Activated CD8-positive, alpha-beta T cell treated with anti-CD3 and anti-CD28 coated beads for 36 hours (primary cell): ENCODE measurements at places on chromosomes 13 and 19. TPM values are rescaled to one million over a fixed set of nuclear protein-coding genes. Genes with fewer than 3 reads are reported as not detected.

ZNF442 gene
- total RNA-seq, result 1.8 TPM

- H3K4me3 ChIP-seq, result no peak overlapping the region
- H3K27ac ChIP-seq, result no peak overlapping the region
- peaks cover 18% of the 10 kb centered on the region for H3K4me1 ChIP-seq
- H3K27me3 ChIP-seq, result peaks cover 6% of the 10 kb centered on the region
These were observed 128.6 kb downstream of the DLEU7 start for GRCh38 chr13:50714891-50715290.

- H3K4me3 ChIP-seq, result no peak overlapping the region
- peak overlapping the region; percentile 38 for H3K27ac ChIP-seq
- peaks cover 14% of the 10 kb centered on the region for H3K36me3 ChIP-seq
- peaks cover 40% of the 10 kb centered on the region for H3K4me1 ChIP-seq
- H3K27me3 ChIP-seq, result no peaks in the 10 kb centered on the region
- DNase-seq, result peak; percentile 52
These were observed 9.2 kb downstream of the NOSIP start for GRCh38 chr19:49570997-49571676.

NALCN gene
- total RNA-seq, result not detected

DNA sequence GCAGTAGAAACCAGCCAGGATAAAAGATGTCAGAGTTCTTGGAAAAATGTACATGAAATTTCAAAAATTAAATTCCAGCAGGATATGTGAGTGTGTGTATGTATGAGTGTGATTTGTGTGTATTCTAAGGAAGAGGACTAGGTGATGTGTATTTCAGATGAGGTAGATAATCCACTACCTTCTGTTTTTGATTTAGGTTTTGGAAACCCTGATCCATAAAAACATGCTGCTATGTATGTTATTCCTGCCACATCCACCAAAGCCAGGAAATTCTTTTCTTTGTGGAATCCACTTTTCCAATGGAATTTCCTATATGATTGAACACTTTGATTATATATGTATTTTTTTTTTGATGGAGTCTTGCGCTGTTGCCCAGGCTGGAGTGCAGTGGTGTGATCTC lies 276.9 kb downstream of the UQCRFS1 start:
- H3K36me3 ChIP-seq, result no peaks in the 10 kb centered on the region
- no peak overlapping the region for H3K4me3 ChIP-seq
- H3K27me3 ChIP-seq, result no peaks in the 10 kb centered on the region
- DNase-seq, result no peak
- no peaks in the 10 kb centered on the region for H3K4me1 ChIP-seq

ZNF44 gene
- total RNA-seq, result 7.1 TPM

DNA sequence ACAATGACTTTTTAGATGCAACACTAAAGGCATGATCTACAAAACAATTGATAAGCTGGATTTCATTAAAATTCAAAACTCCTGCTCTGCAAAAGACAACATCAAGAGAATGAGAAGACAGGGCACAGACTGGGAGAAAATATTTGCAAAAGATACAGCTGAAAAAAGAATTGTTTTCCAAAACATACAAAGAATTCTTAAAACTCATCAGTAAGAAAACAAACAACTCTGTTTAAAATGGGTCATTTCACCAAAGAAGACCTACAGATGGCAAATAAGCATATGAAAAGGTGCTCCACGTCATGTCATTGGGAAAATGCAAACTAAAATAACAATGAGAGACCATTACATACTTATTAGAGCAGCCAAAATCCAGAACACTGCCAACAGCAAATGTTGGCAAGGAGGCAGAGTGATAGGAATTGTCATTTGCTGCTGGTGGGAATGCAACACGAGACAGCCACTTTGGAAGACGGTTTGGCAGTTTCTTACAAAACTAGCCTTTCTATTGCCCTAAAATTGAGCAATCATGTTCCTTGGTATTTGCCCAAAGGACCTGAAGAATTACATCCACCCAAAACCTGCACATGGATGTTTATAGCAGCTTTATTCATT lies 39.2 kb downstream of the FLT1 start:
- H3K36me3 ChIP-seq, result peaks cover 1% of the 10 kb centered on the region
- no peaks in the 10 kb centered on the region for H3K27me3 ChIP-seq
- DNase-seq, result no peak
- no peak overlapping the region for H3K4me3 ChIP-seq
- H3K27ac ChIP-seq, result no peak overlapping the region

GRCh38 chr19:16367261-16367683 lies 42.6 kb downstream of the KLF2 start:
- H3K4me1 ChIP-seq, result peaks cover 45% of the 10 kb centered on the region
- H3K27ac ChIP-seq, result peak overlapping the region; percentile 25
- H3K27me3 ChIP-seq, result peaks cover 20% of the 10 kb centered on the region
- H3K36me3 ChIP-seq, result no peaks in the 10 kb centered on the region
- H3K4me3 ChIP-seq, result peak overlapping the region; percentile 23

CLASRP gene
- total RNA-seq, result 72.7 TPM

- H3K36me3 ChIP-seq, result peaks cover 16% of the 10 kb centered on the region
- H3K4me3 ChIP-seq, result no peak overlapping the region
These were observed 22.7 kb downstream of the EPN1 start for GRCh38 chr19:55697698-55698097.

RASIP1 gene
- 1.2 TPM for total RNA-seq

DNA sequence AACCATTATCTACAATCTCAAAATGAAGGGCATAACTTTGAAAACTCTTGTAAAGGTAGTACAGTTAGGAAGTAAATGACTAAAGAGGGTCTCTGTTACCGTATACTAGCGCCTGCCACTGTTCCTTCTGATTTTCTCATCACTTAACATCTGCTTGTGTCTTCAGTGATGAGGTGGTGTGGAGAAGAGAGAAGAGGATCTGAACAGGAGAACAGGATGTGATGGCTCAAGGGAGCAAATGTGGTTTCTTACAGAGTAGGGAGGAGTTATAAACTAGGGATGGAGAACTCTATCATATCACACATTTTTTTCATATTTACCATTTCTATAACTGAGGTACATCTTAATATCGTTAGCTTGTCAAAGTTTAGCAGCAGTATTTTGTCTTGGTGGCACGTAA lies 1.1 kb downstream of the KCTD4 start:
- H3K4me3 ChIP-seq, result no peak overlapping the region
- H3K4me1 ChIP-seq, result peaks cover 20% of the 10 kb centered on the region
- H3K27me3 ChIP-seq, result no peaks in the 10 kb centered on the region
- H3K36me3 ChIP-seq, result peaks cover 19% of the 10 kb centered on the region
- no peak for DNase-seq
- H3K27ac ChIP-seq, result no peak overlapping the region

TNFSF11 gene
- total RNA-seq, result 1.9 TPM

GRCh38 chr19:49071860-49072547 lies 495 bp downstream of the KCNA7 start:
- H3K36me3 ChIP-seq, result peaks cover 2% of the 10 kb centered on the region
- H3K4me1 ChIP-seq, result peaks cover 7% of the 10 kb centered on the region
- peak; percentile 31 for DNase-seq
- peaks cover 63% of the 10 kb centered on the region for H3K27me3 ChIP-seq
- H3K4me3 ChIP-seq, result no peak overlapping the region

OR2Z1 gene
- total RNA-seq, result not detected

- no peak overlapping the region for H3K27ac ChIP-seq
- H3K36me3 ChIP-seq, result no peaks in the 10 kb centered on the region
- peaks cover 1% of the 10 kb centered on the region for H3K27me3 ChIP-seq
- no peaks in the 10 kb centered on the region for H3K4me1 ChIP-seq
These were observed 82.0 kb downstream of the KLF5 start for GRCh38 chr13:73140801-73141200.

NKG7 gene
- 258 TPM for total RNA-seq

- H3K4me3 ChIP-seq, result no peak overlapping the region
- peaks cover 3% of the 10 kb centered on the region for H3K4me1 ChIP-seq
- peaks cover 5% of the 10 kb centered on the region for H3K27me3 ChIP-seq
- no peak for DNase-seq
- H3K36me3 ChIP-seq, result no peaks in the 10 kb centered on the region
These were observed 60.9 kb downstream of the THSD1 start for GRCh38 chr13:52345048-52345447.

PTOV1 gene
- total RNA-seq, result 88.5 TPM

DNA sequence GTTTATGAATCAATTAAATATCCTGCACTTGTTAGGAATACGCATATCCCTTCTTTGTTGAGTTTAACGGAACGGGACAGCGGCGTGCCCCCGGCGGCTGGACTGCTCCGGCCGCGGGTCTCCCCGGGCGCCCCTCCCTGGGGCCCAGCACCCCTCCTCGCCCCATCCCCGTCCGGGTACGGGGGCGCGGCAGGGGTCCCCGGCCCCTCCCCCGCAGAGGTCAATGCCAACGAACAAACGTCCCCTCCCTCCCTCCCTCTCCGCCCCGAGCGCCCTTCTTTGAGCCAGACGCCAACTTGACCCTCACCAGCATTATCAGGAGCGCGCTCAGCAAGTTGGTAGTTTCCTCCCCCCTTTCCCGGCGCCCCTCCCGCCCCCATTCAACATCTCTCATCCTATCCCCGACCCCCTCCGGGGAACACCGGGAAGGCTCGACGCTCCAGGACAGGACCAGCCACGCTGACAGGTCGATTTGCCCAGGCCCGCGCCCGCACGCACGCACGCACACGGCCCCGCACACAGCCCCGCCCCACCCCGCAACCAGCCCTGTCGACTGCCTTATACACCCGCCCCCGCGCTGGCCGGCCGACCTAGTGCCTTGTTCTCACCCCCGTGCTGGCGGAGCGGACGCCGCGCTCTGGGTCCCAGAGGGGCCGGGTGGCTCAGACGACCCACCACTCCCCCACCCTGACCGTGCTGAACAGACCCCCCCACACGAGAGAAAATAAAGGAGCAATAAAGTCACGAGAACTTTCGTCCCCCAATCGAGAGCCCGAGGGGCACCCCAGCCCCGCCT lies 5.0 kb downstream of the LYL1 start:
- H3K36me3 ChIP-seq, result peaks cover 5% of the 10 kb centered on the region
- DNase-seq, result peak; percentile 58
- peaks cover 49% of the 10 kb centered on the region for H3K4me1 ChIP-seq
- no peak overlapping the region for H3K27ac ChIP-seq
- no peak overlapping the region for H3K4me3 ChIP-seq

- H3K36me3 ChIP-seq, result peaks cover 26% of the 10 kb centered on the region
- H3K4me3 ChIP-seq, result no peak overlapping the region
- no peaks in the 10 kb centered on the region for H3K27me3 ChIP-seq
These were observed 12.7 kb upstream of the HNRNPL start for GRCh38 chr19:38862321-38863059.

DNA sequence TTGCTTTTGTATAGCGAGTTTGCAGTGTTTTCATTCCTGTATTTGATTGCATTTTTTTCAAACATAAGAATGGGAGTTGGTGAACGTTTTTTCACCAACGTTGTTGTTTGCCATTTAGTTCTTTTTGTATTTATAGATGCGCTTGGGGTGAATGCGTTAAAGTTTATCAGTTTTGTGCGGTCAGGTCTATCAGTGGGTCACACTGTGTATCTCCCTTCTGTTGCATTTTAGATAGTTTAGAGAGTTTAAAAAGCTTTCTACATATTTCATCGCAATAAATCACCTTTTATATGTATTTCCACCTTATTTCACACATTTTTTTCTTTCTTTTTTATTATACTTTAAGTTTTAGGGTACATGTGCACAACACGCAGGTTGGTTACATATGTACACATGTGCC lies 16.4 kb downstream of the OR7A5 start:
- no peak overlapping the region for H3K27ac ChIP-seq
- H3K4me3 ChIP-seq, result no peak overlapping the region
- no peak for DNase-seq
- H3K27me3 ChIP-seq, result peaks cover 9% of the 10 kb centered on the region
- no peaks in the 10 kb centered on the region for H3K36me3 ChIP-seq
